ENCODE measurements at places on chromosomes 6 and 20.

DNA sequence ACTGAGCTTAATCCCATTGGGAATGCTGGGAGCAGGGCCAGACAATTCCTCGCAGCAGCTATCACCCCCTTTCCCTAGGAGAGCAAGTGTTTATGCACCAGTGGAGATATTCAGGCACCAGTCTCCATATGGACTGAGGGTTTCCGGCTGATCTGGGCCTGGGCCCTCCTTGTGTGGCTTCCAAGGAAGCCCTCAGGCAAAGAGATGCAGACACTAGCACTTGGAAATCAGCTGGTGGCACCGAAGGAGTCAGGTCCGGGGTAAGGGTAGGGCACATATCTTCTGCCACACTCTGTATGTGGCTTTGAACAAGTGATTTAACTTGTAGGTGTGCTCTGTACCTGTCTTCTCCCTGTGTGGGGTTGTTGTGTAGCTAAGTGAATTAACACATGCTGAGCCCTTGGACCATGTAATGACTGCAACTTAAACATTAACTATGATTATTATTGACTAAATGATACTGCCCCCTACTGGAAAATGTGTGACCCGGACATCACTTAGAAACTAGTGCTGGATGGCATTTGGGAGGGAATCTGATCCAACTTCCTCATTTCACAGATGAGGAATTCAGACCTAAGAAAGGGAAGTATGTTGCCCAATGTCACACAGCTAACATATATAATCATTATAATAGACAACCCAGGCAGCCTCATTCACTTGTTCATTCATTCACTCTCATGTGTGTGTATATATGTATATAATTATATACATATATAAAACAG is 19.3 kb upstream of the WFDC2 start:
- DNase-seq = no peak

GRCh38 chr20:44098256-44098630 is 88.7 kb downstream of the JPH2 start:
- DNase-seq = no peak

- no peak for DNase-seq
Observed at GRCh38 chr6:15359335-15359862, 113.5 kb downstream of the JARID2 start.

GRCh38 chr20:42613076-42613475 is 576.6 kb downstream of the PTPRT start:
- DNase-seq = no peak

DNA sequence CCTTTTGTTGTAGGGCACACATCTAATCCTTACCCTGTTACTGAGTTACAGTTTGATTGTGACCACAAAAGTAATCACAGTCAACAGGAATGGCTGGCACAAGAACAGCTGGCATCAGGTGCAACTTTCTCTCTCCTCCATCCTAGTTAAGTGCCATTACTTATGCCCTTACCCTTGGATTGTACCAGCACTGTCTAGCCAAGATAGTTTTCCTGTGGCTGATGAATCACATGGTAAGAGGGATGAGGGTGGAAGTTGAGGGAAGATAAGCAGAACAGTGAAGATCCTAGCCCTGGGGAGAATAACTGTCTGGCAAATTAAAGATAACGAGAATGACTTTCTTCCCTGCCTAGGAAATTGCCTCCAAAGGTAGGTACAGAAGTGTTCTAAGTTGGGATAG is 42.0 kb downstream of the RNF217 start:
- DNase-seq = peak; percentile 57

- no peak for DNase-seq
Observed at GRCh38 chr20:18811904-18812303, 1.7 kb upstream of the SCP2D1 start.

- DNase-seq = no peak
Observed at GRCh38 chr6:87617405-87617804, 27.5 kb downstream of the ORC3 start.

DNA sequence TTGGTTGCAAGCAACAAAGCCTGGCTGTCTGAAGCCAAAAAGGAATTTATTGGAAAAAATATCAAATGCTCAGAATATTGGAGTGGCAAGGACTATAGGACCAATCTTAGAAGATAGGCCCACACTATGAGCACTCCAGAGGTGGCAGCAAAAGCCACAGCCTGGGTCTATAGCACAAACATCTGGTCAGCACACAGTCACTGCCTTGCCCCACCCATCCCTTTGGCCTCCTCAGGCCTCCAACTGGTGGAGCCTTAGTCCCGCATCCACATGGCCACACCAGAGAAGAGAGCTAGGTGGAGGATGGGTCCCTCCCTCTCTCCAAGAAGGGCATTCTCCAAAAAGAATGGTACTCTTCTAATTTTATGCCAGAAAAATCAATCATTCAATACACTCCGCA is 14.0 kb downstream of the NUDT3 start:
- no peak for DNase-seq

GRCh38 chr20:2297357-2297728 is 1.5 kb downstream of the TGM3 start:
- no peak for DNase-seq

DNA sequence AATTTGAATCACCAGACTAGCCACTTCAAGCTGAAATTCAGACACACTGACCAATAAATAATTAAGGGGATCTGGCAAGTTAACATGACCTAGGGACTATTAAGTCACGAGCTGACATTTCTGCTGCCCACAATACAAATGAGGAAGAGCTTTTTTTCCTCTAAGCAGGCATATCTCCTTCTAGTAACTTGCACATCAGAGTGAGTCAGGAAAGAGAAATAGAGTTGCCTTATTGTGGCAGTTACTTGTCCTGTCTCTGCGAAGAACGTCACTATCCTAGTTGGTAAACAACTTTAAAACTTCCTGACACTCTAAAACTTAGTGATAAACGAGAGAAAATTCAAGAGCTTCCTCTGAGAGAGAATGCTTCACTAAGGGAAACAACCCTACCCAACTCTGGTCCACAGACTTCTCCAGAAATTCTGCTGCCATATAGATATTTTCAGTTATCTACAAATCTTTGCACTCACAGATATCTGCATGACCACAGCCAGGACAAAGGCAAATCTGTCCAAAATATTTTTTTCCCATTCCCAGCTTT is 4.2 kb downstream of the PLA2G7 start:
- no peak for DNase-seq

DNA sequence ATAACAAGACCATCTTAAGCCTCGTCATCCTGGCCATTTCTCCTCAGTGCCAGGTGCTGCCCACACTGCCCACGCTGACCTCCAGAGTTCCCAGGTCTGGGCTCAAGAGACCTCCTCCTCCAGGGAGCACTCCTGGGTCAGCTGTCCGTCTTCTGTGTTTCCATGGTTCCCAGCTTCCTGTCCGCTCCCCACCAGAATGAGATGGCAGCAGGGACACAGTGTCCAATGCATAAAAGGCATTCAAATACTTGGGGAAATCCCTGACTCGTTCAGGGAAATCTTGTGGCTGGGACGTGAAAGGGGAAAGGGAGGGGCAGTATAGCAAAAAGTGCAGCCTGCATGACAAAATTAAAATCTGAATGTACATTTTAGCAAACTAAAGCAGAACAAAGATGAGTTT is 54.3 kb downstream of the SLC23A2 start:
- DNase-seq = no peak

GRCh38 chr6:62286470-62286843 is 432 bp upstream of the KHDRBS2 start:
- no peak for DNase-seq

DNA sequence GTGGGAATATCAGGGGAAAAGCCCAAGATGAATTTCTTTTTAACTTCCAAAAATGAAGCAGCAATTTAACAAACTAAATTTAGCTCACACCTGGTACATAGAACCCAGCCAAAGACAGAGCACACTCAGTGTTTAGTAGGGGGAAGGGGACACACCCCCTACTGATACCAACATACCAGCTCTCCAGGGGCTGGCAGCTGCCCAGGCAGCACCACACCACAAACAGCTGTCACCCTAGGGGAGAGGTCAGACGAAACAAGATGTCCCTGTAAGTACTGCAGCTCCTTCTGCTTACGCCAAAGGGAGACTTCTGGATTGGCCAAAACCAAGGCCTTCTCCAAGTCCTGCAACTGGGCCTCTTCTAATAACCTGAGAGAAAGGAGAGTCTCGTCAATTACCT is 26.0 kb downstream of the MDN1 start:
- DNase-seq = peak; percentile 82

- DNase-seq = no peak
Observed at GRCh38 chr20:22836211-22836610, 198.9 kb upstream of the SSTR4 start.

DNA sequence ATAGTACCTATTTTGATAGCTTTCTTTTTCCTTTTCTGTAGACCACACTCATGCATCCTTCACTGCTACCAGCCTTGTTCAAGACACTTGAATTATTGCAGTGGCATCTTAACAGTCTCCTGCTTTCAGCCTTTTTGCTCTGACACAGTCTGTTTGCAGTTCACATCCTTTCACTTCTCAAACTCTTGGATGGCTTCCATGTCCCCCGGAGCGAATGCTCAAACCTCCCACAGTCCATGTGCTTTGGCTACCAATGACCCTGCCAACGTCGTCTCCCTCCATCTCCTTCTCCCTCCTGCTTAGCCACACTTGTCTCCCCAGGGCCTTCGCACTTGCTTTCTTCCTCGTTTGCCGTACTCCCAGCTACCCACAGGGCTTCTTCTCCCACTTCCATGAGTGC is 270.0 kb upstream of the ZFP64 start:
- DNase-seq = no peak

GRCh38 chr6:26003102-26003694 is 40.6 kb downstream of the TRIM38 start:
- peak; percentile 45 for DNase-seq

GRCh38 chr6:34096814-34097213 is 49.1 kb downstream of the GRM4 start:
- DNase-seq = no peak

- DNase-seq = no peak
Observed at GRCh38 chr6:37200085-37200484, 30.1 kb downstream of the PIM1 start.

GRCh38 chr6:43971776-43972126 is 155.5 kb downstream of the MRPL14 start:
- no peak for DNase-seq

GRCh38 chr6:158697811-158698210 is 48.0 kb downstream of the SYTL3 start:
- DNase-seq = no peak

GRCh38 chr6:129050086-129050485 is 167.1 kb downstream of the LAMA2 start:
- no peak for DNase-seq

DNA sequence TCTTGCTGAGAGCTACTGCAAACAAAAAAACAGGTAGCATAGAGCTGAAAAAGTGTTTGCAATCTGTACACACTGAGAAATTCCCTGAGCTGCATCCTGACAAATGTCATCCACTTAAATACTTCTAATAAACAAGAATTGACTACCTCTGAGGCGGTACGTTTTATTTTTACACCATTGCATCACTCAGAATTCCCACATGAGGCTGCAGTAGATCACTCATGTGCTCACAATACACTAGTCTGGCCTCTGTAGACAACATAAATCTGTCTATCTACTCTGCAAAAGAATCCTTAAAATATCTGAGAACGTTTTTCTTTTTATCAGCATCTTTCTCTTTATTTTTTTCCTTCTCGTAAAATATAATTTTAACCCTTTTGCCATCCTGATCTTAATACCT is 661.4 kb downstream of the EPHA7 start:
- no peak for DNase-seq

All from heart left ventricle (tissue), 16 donors.